ENCODE measurements at places on chromosomes 16 and 17. TPM values are rescaled to one million over a fixed set of nuclear protein-coding genes. Genes with fewer than 3 reads are reported as not detected.

The LGALS9B gene
- total RNA-seq = not detected

The ST6GALNAC1 gene
- 0.69 TPM for total RNA-seq

The TBC1D3D gene
- total RNA-seq = not detected

The FAM20A gene
- total RNA-seq = 3.0 TPM

The CCL7 gene
- not detected for total RNA-seq

The CHCT1 gene
- not detected for total RNA-seq

The STUB1 gene
- 81.2 TPM for total RNA-seq

The SRCIN1 gene
- total RNA-seq = 33.7 TPM

The KRT38 gene
- total RNA-seq = not detected

The KRTAP16-1 gene
- not detected for total RNA-seq

The RNFT1 gene
- total RNA-seq = 16.8 TPM

The TEKT3 gene
- total RNA-seq = 1.4 TPM

The MYH8 gene
- total RNA-seq = under 0.01 TPM

The SEC14L5 gene
- total RNA-seq = 1.6 TPM

The SLC5A11 gene
- not detected for total RNA-seq

The CTF1 gene
- 0.92 TPM for total RNA-seq

The C16orf46 gene
- total RNA-seq = 10.1 TPM

The LPO gene
- total RNA-seq = 0.23 TPM

The SERPINF2 gene
- total RNA-seq = not detected

The TP53TG3B gene
- total RNA-seq = not detected

The TM4SF5 gene
- total RNA-seq = not detected

The ACSM2B gene
- total RNA-seq = 1.2 TPM

The CDH11 gene
- 215 TPM for total RNA-seq

The UBALD2 gene
- total RNA-seq = 6.7 TPM

The HOXB9 gene
- not detected for total RNA-seq

The NDUFAF8 gene
- total RNA-seq = 28.1 TPM

The CACNG1 gene
- total RNA-seq = 0.23 TPM

The ITGAD gene
- total RNA-seq = not detected

The HID1 gene
- total RNA-seq = 25.1 TPM

The GLP2R gene
- total RNA-seq = not detected

The FA2H gene
- 0.23 TPM for total RNA-seq

The ZSCAN10 gene
- not detected for total RNA-seq

The EFNB3 gene
- 42.4 TPM for total RNA-seq

The GNG13 gene
- not detected for total RNA-seq

The CLEC19A gene
- total RNA-seq = 2.8 TPM

The IL17C gene
- total RNA-seq = not detected

The NHLRC4 gene
- total RNA-seq = 0.69 TPM

The SEPTIN1 gene
- 1.2 TPM for total RNA-seq

The SYNGR3 gene
- total RNA-seq = 112 TPM

The GCSH gene
- total RNA-seq = 42.2 TPM

The EMP2 gene
- total RNA-seq = 6.0 TPM

The TEX19 gene
- not detected for total RNA-seq

The SLX1A gene
- total RNA-seq = 10.8 TPM

The C1QTNF8 gene
- total RNA-seq = not detected

The TSNAXIP1 gene
- total RNA-seq = 6.2 TPM

The SKA2 gene
- total RNA-seq = 139 TPM

The NTN1 gene
- total RNA-seq = 24.2 TPM

The KRT25 gene
- total RNA-seq = not detected

The DLX4 gene
- total RNA-seq = not detected

The PRCD gene
- 5.3 TPM for total RNA-seq

The EVI2B gene
- total RNA-seq = 0.69 TPM

The FOXL1 gene
- total RNA-seq = 1.2 TPM

The CRYBA1 gene
- not detected for total RNA-seq

The HOXB4 gene
- not detected for total RNA-seq

The PSMC3IP gene
- total RNA-seq = 6.9 TPM

The PRRT2 gene
- total RNA-seq = 34.1 TPM

The IRX5 gene
- total RNA-seq = 3.5 TPM

Data from diencephalon (tissue), 1 donor.